ENCODE measurements at places on chromosomes 3 and 15. TPM values are rescaled to one million over a fixed set of nuclear protein-coding genes. Genes with fewer than 3 reads are reported as not detected.

CCR9 gene
- total RNA-seq: not detected

PIK3CB gene
- total RNA-seq: 18.1 TPM

RGMA gene
- not detected for total RNA-seq

NDN gene
- total RNA-seq: 3.6 TPM
